ENCODE measurements at places on chromosomes 5 and 9.

DNA sequence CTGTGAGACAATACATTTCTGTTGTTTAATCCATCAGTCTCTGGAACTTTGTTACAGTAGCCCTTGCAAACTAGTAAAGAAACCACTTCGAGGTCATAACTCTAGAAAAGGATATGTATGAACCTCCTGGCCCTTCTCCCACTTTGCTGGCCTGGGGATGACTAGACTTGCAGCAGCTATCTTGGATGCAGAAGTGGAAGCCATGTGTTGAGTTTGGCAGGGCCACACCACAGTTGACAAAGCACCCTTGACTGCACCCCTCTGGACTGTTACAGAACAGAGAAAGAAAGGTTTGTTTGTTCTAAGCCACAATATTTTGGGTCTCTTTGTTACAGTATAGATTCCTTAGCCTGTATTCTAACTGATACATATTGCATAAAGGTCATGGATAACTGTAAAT lies 183.2 kb upstream of the TAS2R1 start:
- DNase-seq = no peak

- no peak for DNase-seq
Measured at GRCh38 chr5:108878756-108879155, 131.1 kb downstream of the FER start.

GRCh38 chr5:128877476-128877875 lies 87.8 kb upstream of the SLC27A6 start:
- DNase-seq = no peak

GRCh38 chr5:10565785-10566542 lies 2.1 kb downstream of the ANKRD33B start:
- DNase-seq = no peak

- DNase-seq = no peak
Measured at GRCh38 chr5:2378108-2378507, 373.4 kb downstream of the IRX2 start.

- no peak for DNase-seq
Measured at GRCh38 chr9:69122549-69123141, 51.4 kb upstream of the TJP2 start.

DNA sequence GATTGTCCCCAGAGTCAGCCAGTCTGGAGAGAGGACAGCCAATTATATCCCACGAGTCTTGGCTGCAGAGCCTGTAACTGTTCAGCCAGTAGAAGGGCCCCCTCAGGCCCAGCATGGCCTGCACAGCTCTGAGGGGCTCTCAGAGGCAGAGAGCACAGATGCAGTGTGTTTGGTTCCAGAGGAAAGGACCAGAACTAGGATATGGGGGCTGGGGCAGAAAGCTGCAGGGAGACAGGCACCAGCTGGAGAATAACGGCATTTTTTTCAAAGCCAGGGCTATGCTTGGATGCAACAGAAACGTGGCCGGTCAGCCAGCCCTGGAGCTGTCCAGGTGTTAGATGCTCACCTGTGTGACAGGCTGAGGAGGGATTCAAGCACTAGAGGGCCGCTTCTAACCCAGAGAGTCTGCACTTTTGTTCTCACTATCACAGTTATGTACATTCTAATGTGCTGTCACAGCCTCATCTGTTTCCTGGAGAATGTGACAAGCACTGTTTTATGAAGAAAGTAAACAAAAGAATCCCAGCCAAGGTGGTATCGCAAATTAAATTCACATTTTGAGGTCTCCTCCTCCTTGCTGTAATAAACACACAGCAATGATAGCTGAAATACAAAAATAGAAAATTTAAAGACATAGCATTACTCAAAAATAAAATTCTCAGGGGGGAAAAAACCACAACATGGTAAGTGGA lies 96.5 kb downstream of the GABBR2 start:
- no peak for DNase-seq

GRCh38 chr9:126614455-126615244 lies 922 bp downstream of the LMX1B start:
- no peak for DNase-seq

GRCh38 chr9:97596906-97597305 lies 36.3 kb downstream of the TSTD2 start:
- no peak for DNase-seq

DNA sequence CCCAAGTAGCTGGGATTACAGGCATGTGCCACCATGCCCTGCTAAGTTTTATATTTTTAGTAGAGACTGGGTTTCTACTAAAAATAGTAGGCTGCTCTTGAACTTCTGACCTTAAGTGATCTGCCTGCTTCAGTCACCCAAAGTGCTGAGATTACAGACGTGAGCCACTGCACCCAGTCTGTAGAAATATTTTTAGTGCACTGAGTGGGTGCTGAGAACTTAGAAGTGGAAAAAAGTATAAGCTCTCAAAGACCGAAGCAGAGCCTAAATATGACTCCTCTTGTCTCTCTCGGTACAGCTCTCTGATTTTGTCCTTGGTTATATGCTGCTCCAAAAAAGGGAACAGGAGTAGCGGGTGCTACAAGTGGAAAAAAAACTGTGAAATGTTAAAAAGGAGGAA lies 353.8 kb upstream of the IZUMO3 start:
- DNase-seq = no peak

- DNase-seq = no peak
Measured at GRCh38 chr9:110835404-110835803, 166.8 kb downstream of the MUSK start.

DNA sequence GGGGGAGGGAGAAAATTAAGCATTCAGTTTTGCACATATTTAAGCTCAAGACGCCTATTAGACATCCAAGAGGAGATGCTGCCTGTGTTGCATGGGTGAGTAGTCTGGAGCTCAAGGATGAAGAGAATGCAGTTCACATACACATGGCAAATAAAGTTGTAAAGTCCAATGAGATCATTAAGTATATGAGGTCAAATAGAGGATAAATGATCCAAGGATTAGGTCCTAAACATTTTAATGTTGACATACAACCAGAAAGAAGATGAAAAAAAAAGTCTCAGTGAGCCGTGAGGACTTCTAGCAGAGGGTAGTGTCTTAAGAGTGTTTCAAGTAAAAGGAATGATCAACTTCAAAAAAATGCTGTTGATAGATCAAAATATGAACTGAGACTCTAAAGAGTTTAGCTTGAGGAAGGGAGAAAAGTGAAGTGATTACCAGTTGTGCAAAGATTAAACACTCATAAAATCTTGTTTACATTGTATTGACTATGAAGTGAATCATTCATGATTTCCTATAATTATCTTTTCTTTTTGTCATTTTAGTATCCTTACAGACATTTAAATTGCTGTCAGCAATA lies 251.8 kb downstream of the ZNF608 start:
- DNase-seq = no peak

GRCh38 chr5:76544268-76544926 lies 78.8 kb downstream of the F2RL2 start:
- DNase-seq = peak; percentile 45

GRCh38 chr9:22046243-22046885 lies 37.3 kb upstream of the CDKN2B start:
- DNase-seq = no peak

DNA sequence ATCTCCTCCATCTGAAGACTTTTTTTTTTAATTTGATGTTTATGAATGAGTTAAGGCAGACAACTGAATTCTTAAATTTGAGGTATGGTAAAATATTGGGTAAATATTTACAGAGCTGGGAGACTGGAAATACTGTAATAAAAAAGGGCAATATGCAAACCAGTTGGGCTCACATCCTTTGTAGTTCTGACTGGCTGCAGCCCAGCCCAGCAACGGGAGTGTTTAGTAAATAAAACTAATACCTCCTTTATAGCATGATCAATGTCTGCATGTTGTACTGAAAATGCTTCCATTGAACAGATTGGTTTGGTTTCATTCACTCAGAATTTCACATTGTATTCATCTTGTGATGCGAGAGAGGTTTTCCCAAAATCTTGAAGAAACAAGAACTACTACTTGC lies 365.0 kb downstream of the DMRT2 start:
- DNase-seq = no peak

- no peak for DNase-seq
Measured at GRCh38 chr5:55711507-55712022, 559 bp downstream of the SLC38A9 start.

GRCh38 chr9:83466351-83466750 lies 71.8 kb downstream of the FRMD3 start:
- DNase-seq = no peak

GRCh38 chr5:178074266-178074952 lies 38.9 kb upstream of the N4BP3 start:
- DNase-seq = no peak

GRCh38 chr5:150122158-150122510 lies 33.5 kb downstream of the PDGFRB start:
- DNase-seq = peak; percentile 17

GRCh38 chr5:55123365-55123764 lies 20.9 kb downstream of the GZMA start:
- no peak for DNase-seq

DNA sequence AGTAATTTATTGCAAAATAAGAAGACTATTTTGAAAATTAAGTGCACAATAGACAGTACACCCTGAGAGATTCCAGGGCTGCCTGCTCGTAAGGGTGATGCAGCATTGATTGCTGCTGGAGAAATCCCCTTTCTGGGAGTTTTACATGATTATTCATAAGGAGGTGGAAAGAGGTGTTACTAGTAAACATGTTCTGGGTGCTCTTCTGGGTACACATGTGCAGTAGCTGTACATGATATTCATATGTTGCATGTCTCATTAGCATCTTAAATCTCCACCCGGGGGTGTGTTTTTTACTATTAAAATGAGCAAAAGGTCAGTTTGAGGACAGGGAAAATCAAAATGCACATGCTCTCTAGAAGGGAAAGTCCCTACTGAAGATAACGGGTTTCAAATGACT lies 264.8 kb downstream of the CDK5RAP2 start:
- DNase-seq = no peak

DNA sequence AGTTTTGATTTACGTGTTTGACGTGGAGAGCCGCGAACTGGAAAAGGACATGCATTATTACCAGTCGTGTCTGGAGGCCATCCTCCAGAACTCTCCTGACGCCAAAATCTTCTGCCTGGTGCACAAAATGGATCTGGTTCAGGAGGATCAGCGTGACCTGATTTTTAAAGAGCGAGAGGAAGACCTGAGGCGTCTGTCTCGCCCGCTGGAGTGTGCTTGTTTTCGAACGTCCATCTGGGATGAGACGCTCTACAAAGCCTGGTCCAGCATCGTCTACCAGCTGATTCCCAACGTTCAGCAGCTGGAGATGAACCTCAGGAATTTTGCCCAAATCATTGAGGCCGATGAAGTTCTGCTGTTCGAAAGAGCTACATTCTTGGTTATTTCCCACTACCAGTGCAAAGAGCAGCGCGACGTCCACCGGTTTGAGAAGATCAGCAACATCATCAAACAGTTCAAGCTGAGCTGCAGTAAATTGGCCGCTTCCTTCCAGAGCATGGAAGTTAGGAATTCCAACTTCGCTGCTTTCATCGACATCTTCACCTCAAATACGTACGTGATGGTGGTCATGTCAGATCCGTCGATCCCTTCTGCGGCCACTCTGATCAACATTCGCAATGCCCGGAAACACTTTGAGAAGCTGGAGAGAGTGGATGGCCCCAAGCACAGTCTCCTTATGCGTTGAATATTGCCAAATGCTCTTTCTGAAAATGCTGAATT lies 850 bp downstream of the RRAGA start:
- peak; percentile 18 for DNase-seq

DNA sequence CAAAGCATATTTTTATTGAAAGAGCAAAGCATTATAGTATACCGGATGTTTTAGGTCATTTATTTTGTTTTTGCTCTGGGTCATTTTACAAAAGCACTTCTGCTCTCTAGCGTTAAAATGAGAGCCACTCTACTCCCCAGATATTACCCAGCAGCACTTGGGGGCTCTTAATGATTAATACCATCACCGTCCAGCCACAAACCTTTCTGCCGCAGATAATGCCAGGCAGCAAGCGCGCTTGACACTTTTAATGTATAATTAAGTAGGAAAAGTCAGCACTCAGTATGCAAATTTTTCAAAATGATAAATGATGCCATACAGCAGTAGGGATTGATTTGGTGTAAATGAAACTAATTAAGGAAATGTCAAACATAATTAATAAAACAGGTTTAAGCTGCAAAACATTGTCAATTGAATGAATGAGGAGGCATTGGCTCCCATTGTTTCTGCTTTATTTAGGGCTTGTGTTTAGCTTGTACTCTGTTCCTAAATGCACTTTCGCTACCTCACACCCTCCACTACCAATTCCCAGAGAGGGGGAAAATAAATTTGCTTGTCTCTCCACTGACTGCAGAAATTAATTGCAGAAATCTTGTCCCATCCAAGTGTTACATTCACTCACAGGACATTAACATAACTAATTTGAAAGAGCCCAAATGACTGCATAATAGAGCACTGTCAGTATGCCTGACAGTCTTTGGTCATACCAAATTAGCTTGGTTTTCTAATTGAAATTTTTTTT lies 358.8 kb upstream of the ARRDC3 start:
- no peak for DNase-seq

GRCh38 chr9:87502391-87503221 lies 4.9 kb downstream of the DAPK1 start:
- DNase-seq = no peak

GRCh38 chr9:90881648-90882047 lies 80.0 kb downstream of the SYK start:
- DNase-seq = no peak
